GM03348 (cell line): ENCODE measurements at places on chromosomes 5 and 9.

- peak; percentile 82 for DNase-seq
Observed at GRCh38 chr9:110192531-110193261, 15.3 kb downstream of the C9orf152 start.

DNA sequence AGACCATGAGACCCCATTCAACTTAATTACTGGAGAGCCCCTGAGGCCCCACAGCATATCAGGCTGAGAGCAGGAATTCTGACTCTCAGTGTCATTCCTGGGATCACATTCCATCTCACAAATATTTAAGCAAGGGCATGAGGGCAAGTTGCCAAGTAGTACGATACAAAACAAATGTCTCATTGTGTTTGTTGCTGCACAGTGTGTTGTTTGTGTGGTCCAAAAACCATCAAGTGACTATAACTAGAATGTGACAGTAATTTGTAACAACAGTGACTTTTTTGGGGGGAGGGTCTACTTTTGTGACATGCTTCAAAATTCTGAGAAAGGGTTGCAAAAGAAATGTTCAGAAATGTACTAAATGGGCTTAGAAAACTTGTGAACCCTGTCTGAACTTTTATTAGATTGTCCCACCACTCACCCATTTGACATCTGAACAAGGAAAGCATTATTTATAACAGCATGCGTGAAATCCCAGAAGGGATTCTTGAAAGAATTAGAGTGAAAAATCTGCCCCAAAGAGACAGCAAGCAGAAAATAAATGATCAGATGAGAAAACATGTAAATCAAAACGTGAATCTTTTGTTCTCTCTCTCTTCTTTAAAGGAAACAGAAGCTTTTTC, 347.0 kb downstream of the NTRK2 start:
- DNase-seq, result no peak

- DNase-seq, result no peak
Observed at GRCh38 chr9:70472268-70473249, 58.1 kb upstream of the KLF9 start.

DNA sequence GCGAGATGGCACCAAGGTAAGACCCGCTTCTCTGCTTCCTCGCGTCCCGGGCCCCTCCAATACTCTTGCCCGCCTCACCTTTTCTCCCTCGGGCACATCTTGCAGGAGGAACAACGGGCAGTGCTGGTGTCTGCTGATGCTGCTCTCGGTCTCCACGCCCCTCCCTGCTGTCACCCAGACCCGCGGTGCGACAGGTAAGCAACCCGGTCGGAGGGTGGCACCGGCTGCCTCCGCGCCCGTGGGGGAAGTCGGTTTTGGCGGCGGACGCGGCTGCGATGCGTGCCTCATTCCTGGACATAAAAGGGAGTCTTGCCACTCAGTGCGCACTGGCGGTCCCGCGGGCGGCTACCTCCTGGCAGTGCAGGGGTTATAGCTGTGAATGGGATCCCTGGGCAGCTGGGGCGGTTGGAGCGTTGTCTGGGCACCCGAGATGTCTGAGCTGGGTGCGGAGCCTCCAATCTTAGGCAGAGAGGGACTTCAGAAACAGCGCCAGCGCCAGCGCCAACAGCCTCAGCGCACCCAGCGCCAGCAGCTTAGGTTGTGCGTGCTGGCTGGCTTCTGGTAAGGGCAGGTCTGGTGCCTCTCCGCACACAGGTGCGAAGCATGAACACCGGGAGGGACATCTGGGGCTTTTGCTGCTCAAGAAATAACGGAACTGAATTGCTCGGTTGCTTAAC, 488 bp downstream of the COL15A1 start:
- DNase-seq, result peak; percentile 46

- no peak for DNase-seq
Observed at GRCh38 chr5:91095313-91095712, 287.8 kb downstream of the ARRDC3 start.

DNA sequence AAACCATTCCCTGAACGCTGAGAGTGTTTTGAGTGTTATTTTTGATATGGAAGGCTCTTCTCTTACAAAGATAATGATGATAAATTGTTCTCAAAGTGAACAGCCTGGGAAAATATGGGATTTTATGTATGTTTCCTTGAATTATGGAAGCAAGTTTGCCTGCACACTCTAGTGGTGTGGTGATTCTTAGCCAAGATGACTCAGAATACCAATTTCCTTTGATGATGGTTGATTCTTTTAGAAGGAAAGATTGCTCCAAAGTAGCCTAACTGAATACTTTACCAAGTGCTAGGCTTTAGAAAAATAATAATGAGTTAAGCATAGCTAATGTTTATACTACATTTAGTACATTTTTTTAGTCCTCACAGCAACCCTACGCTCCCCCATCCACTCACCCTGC, 243.4 kb downstream of the EBF1 start:
- DNase-seq, result no peak

DNA sequence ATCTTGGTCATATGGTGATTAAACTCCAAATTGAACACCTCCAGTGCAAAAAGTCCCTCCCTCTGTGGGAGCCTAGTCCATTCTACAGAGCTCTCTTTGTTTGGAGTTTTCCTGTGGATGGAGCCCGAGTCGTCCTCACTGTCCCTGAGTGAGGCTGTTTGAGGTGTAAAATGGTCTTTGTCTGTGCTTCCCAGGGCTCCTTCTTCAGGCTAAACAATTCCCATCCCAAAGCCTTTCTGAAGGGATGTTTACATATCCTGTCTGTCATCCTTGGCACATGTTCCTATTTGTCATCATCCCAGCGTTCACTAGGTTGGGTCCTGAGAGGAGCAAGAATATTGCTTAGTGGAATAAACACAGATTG, 68.9 kb downstream of the COL27A1 start:
- DNase-seq, result peak; percentile 74

- DNase-seq, result no peak
Observed at GRCh38 chr5:147780924-147781573, 1.5 kb downstream of the JAKMIP2 start.

- DNase-seq, result peak; percentile 77
Observed at GRCh38 chr9:12813960-12814876, 39.4 kb downstream of the LURAP1L start.

DNA sequence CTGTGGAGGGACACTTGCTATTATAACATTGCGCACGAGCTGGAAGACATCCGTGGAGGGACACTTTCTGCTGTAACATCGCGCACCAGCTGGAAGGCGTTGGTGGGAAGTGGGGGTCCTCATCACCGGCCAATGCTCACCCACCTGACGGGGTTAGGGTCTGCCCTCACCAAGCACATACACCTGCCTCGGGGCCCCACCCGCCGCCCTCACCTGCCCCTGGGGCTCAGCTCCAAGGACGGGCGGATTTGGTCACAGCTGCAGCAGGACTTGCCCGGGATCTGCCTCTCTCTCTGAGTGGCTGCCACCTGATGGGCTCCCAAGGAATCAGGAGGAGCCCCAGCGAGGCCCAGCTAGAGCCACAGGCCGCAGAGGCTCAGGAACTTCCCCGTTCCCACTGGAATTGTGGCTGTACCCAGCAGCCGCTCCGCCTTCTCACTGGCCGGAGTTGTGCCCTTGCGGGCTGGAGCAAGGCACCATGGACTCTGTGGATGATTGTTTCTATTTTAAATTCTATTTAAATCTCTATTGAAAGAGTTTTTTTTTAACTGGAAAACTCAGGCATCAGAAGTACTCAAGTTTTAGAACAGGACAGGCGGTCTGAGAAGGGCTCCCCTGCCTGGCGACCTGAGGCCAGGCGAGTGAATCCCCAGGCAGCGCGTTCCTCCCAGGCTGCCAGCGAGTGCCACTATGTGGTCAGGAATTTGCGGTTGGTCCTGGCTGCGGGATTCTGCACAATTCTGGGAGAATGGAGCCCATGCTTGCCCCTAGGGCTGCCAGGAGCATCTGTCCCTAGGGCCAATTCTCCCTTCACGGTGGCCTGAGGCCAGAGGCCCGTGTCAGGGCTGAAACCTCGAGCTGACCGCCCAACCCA, 38.9 kb upstream of the SLC6A3 start:
- DNase-seq, result no peak

- DNase-seq, result no peak
Observed at GRCh38 chr5:108524564-108524963, 142.7 kb upstream of the FBXL17 start.

GRCh38 chr9:14403081-14403480, 89.1 kb upstream of the NFIB start:
- no peak for DNase-seq

- DNase-seq, result no peak
Observed at GRCh38 chr5:1228120-1228519, 2.9 kb downstream of the SLC6A18 start.

DNA sequence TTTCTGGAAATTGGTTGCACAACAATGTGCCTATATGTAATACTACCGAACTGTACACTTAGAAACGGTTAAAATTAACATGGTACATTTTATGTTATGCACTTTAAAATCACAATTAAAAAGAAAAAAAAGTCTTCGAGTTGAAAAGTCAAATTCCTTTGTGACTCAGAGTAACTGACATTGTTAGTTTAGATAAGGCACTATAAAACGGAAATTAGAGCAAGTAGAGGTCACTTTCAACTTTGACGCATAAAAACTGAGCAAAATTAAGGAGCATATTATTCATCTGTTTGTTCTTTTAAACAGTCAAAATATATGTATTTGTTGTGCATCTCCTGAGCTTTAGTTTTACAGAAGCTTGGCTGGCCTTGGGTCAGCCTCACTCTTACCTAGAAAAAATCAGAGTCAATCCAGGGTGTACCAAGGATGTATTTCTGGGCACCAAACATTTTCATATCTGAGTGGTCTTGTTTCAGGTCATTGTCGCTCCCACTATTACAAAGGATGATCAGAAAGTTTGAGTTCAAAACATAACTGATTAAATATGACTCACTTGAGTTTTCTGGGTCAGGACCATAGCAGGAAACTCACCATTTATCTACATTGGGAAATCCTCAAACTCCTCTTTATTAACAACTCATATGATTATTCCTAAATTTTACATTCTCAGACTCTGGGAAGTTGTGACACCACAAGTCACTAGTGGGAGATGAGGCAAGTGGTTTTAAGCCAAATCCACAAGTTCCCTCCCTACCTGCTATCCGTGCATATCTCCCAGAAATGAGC, 160.6 kb downstream of the CCDC192 start:
- DNase-seq, result no peak

- no peak for DNase-seq
Observed at GRCh38 chr9:133814586-133815208, 76.5 kb upstream of the SARDH start.

DNA sequence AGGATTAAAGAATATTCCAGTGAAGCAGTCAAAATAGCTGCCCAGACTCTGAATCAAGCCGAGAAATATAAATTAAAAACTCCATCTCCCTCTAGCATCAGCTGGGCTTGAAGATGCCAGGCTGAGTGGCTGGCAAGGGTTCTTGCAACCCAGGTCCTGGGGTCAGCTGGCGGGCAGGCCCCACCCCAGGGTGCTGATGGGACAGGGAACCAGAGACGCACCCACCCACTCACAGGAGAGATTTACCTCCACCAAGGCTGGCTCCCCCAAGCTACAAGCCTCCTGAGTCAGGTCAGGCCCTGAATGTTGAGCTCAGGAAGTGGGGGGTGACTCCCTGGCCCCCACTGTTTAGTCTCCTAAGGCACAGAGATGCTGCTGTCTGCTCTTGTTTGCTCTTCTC, 83.9 kb upstream of the HSPA9 start:
- DNase-seq, result no peak

GRCh38 chr5:158599157-158599556, 500.6 kb downstream of the EBF1 start:
- DNase-seq, result peak; percentile 41

DNA sequence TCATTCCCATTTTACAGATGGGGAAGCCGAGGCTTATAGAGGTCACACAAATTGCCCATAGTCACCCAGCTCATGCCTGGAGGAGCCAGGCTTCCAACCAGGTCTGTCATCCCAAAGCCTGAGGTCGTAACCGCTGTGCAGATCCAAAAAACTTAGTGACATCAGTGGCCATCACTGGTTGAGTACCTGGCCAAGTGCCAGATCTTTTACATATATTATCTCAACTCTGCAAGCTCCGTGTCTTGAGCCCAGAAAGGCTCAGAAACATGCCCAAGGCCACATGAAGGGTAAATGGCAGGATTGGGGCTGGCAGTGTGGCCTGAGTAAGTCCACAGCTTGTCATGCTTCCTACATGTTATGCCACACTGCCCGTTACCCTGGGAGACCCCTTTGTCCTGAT, 13.5 kb downstream of the CFAP77 start:
- no peak for DNase-seq

DNA sequence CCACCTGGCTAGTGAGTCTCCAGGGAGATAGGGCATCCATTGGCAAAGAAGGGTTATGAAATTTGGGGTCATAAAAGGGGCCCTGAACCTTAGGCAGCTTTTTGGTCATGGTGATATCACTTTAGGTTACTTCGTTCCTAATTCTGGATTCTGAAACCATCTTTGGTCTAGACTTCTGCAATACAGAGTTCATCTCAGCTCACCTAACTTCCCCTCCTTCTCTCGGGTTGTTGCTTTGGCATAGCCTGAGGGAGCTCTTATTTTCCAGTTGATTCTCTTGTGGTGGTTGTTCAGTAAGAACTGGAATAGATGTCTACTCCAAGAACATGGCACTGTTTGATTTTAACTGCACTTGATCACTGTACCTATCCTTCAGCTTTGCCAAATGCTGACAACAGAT, 148.9 kb upstream of the RUSC2 start:
- no peak for DNase-seq

DNA sequence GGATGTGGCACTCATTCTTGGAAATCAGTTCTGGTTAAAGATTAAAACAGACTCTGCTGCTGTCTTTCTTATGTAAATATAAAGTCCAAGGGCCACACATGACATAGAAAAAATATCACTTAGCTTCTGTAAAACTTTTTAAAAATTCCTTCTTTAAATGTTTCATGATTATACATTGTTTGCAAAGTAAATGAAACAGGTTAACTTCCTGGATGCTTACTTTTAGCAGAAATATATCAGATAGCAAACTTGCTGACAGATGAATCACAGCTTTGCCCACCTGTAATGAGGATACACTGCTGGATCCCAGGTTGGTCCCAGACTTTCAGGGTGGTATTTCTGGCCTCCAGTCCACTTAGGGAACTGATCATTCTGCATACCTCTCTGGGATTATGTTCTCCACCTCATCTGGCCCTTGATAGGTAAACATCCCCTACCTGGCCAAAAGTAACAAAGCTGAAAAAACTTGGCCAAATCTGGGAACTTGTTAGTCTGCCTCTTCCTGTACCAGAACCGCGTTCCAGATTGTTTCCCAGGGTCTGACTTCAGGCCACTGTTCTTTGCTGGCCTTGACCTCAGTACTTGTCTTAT, 340.5 kb downstream of the ADGRV1 start:
- DNase-seq, result no peak
